Karpas-422 (cell line): ENCODE measurements at places on chromosomes 7 and 10. TPM values are rescaled to one million over a fixed set of nuclear protein-coding genes. Genes with fewer than 3 reads are reported as not detected.

Gene ANKRD61
- total RNA-seq, result 0.22 and 0.71 TPM in 2 replicates

Gene CPEB3
- total RNA-seq, result 3.0 and 6.0 TPM in 2 replicates

Gene AIMP2
- 97.2 and 106 TPM in 2 replicates for total RNA-seq

Gene VWDE
- not detected in 2 replicates for total RNA-seq

Gene RNF32
- 1.3 and 2.3 TPM in 2 replicates for total RNA-seq

Gene MNX1
- total RNA-seq, result 0.22 and 0.61 TPM in 2 replicates

Gene FAM131B
- total RNA-seq, result 0.11 TPM in 1 of 2 replicates, not detected in the other

Gene IFIT5
- 0.29 and 0.30 TPM in 2 replicates for total RNA-seq

Gene ACTL6B
- not detected in 2 replicates for total RNA-seq

Gene TMEM213
- not detected in 2 replicates for total RNA-seq

Gene CYP26C1
- 0.14 and 0.30 TPM in 2 replicates for total RNA-seq

Gene GTF2I
- 130 and 176 TPM in 2 replicates for total RNA-seq

Gene SSBP1
- 176 and 231 TPM in 2 replicates for total RNA-seq

Gene TMEM26
- not detected in 2 replicates for total RNA-seq

Gene ASAH2
- total RNA-seq, result 8.7 and 20.0 TPM in 2 replicates

Gene RHOBTB1
- total RNA-seq, result not detected in 2 replicates

Gene ANKRD30A
- total RNA-seq, result not detected in 2 replicates

Gene FAM20C
- not detected in 2 replicates for total RNA-seq

Gene AGR3
- not detected in 2 replicates for total RNA-seq

Gene ATE1
- 43.9 and 72.6 TPM in 2 replicates for total RNA-seq
